Cortex of kidney (tissue), 1 donor: ENCODE measurements at places on chromosomes 7 and 10.

- no peak for DNase-seq
Observed at GRCh38 chr7:127208351-127208750, 44.4 kb downstream of the GRM8 start.

- no peak for DNase-seq
Observed at GRCh38 chr7:148633761-148634160, 43.2 kb downstream of the C7orf33 start.

DNA sequence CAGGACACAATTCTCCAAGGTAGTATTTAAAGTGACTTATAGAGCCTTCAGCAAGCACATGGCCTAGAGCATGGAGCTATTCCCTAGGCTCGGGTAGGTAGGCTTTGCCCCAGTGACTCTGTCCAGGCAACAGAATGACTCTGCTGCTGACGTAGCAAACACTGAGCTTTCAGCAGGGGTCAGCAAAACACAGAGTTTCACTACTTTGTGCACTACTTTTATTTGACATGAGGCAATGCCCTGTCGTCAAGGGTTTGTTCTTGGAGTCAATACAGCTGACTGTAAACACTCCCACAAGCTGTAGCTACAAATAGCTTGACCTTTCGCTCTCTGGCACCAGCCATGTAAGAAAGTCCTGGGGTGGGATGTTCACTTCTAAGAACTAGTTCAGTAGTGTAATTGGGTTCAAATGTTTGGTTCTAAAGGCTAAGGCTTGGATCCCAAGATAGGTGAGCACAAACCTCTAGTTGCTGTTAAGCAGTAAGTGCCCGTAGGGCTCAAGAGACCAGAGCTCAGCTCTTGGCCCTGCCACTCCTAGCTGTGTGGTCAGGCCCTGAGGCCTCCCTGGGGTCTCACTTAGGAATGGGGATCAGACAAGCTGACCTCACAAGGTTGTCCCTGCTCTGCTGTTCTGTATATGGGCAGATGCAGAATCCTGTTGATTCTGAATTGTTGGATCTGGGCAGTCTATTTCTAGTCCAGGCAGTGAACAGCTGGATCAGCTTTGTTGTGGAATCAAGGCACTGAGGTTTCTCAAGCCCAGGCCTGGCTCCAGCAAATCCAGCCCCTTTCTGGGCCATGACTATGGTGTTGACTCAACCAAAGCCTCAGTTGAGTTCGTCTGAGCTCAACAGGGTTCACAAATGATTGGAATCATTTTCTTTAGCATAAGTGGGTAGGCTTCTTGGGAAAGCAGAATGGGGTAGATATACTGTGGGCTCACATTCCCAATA, 10.7 kb downstream of the NODAL start:
- DNase-seq: no peak

- no peak for DNase-seq
Observed at GRCh38 chr7:873367-874002, 2.9 kb upstream of the GET4 start.

DNA sequence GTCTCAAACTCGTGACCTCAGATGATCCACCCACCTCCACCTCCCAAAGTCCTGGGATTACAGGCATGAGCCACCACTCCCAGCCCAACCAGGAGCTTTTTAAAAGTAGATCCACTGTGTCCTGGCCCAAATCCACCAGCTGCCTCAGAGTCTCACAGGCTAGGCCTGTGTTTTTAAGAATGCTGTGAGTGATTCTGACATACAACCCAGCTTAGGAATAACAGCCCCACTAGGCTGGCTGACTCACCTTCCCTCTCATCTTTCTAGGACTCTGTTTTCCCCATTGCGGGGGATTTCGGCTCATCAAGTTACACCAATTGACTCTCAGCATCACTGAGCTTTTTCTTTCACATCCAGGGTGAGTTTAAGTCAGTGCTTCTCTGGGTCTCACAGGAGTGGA, 207.6 kb downstream of the SKIDA1 start:
- no peak for DNase-seq

GRCh38 chr10:26242706-26243350, 26.3 kb downstream of the GAD2 start:
- no peak for DNase-seq

DNA sequence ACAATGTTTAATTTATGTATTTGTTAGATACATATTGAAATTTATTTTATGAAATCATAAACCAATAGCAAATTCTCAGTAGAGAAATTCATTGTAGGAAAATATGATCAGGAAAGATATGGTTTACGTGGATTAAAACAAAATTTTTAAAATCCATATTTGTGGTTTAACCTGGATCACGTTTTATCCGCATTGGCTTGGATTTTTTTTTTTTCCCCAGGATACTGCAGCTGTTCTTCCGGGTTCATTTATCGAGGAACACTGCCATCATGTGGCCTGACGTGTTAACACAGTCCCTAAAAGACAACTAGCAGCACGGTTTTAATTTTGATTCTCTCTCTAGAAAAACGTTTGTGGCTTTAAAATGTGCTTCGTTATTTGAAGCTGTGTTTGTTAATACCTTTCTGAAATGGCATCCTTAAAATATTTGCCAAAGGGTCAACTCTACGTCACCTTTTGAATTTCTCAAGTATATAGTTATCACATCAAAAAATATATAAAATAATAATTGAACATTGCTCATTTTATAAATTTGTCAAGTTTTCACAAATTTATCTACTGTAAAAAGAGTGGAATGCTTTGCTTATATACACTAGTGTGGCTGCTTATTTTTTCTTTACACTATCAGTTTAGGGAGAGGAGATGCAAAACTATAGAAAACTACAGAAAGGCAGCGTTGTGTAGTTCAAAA, 8.7 kb upstream of the ASB4 start:
- no peak for DNase-seq

- DNase-seq: no peak
Observed at GRCh38 chr10:85362401-85362800, 1004.2 kb downstream of the GRID1 start.

DNA sequence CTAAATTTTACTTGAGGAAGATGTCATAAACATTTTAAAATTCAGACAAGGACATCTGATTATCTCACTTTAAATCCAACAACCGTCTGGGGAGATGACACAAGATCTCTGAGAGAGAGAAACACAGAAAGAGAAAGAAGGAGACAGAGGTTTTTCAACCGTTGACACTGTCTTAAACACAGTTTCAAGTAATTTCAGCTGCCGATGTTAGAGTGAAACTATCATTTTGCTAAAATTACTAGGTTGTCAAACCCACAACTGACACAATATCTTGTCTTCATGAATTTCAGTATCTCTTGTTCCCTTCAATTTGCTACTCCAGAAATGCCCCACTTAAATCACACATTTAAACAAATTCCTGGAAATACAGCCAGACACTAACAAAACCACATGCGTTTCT, 174.8 kb downstream of the RAPGEF5 start:
- DNase-seq: no peak

DNA sequence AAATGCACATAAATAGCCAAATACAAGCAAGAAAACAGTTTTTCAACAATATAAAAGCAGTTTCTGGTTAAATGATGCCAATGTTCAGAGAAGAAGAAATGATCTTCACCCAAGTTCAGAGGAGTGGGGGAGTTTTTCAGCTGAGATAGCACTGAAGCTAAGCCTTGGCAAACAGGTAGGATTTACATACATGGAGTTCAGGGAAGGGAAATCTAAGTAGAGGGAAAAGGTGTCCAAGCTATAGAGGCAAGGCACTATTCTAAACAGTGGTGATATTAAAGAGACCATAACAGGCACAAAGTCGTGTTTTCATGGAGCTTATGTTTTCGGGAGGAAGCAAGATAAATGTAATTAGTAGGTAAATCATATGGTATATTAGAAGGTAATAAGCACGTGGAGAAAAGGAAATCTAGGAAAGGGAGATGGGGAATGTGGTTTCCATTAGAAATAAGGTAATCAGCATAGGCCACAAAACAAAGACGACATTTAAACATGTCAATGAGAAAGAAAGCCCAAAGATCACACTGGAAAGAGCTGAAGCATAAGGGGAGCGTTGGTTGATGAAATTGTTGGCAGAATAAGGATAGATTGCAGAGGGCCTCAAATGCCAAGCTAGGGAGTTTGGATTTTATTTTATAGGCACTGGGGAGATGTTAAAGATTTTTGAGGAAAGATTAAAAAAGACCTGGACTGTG, 704.3 kb downstream of the MAGI2 start:
- no peak for DNase-seq

GRCh38 chr7:24709585-24710360, 47.5 kb downstream of the GSDME start:
- no peak for DNase-seq

GRCh38 chr7:44375926-44376342, 50.5 kb upstream of the CAMK2B start:
- no peak for DNase-seq

DNA sequence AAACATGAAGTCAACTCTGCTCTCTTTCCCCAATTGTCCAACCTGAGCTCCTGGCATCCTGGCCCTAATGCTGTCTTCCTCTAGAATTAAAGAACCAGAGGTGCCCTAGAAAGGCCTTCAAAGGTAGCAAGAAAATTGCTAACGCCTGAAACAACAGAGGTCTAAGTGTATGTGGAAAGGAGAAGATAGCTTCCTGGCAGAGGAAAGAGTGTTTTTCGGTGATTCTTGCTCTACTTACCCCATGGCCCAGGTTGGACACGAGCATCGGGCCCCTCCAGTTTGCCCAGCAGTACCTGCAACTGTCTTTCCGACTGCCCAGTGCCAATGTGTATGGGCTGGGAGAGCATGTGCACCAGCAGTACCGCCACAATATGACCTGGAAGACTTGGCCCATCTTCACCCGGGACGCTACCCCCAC, 22.2 kb downstream of the MGAM2 start:
- DNase-seq: no peak

GRCh38 chr7:148050492-148051158, 539.9 kb upstream of the C7orf33 start:
- no peak for DNase-seq

DNA sequence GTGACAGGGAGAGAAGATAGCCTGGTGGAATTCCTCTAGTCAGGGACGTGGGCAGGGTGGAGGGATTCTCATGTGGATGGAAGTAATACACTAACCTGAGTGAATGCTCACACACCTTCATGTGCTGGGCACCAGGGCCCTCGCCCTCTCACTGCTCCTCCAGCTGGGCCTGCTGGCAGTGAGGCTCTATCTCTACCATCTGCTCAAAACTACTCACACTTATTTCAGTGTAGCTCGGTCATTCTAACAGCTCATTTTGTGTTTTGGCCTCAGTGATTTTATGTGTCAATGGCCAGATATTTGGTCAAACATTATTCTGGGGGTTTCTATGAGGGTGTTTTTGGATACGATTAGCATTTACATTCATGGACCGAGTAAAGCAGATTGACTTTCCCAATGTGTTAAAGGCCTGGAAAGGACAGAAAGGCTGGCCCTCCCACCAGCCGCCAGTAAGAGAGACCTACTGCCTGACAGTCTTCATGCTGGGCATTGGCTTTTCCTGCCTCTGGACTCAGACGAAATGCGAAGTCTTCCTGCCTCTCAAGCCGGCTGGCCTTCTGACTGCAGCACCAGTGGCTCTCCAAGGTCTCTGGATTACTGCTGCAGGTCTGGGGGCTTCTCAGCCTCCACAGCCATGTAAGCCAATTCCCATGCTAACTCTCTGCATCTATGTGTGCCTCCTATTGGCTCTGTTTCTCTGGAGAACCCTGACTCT, 335.4 kb downstream of the CXCL12 start:
- no peak for DNase-seq

DNA sequence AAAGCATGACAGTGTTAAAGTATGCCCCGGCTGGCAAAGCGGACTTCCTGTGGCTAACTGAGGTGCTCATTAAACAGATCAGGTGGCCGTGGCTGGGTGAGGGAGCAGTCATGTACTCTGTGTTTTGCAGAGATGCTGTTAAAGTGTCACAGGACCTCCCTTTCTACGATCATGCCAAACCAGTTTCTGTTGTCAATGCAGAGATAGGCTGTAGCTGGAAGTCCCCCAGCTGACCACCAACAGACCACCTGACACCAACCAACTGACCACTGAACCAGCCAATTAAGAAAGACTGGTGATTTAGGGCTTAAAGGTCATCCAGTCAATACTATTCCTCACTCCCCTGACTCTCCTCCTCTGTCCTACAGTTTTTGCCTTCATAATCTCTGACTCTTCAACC, 431.1 kb upstream of the LRGUK start:
- DNase-seq: no peak

DNA sequence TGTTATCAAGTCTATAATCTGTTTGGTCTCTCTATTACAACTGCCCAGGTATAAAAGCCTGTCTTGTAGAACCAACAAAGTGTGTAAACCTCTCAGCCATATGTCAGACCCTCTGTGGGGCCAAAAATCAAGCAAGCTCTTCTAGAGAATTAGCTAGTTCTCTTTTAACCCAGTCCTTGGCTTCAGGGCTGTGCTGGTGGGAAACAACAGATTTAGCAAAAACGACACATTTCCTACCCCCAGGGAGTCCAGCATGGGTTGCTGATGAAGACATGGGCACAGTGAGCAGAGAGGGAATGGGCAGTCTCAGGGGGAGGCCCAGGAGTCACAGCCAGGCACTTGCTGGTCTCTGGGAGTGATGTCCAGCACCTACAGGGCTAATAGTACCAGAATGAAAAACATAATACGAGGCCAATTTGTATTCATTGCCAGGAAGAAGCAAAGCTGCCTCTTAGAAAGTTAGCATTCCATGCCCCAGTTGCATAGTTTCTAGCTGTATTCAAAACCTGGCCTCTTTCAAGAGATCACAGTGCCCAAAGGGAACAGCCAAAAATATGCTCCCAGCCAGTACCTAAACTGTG, 80.1 kb downstream of the FRMD4A start:
- no peak for DNase-seq

- no peak for DNase-seq
Observed at GRCh38 chr10:77036993-77037734, 600.4 kb downstream of the KCNMA1 start.
